Stimulated activated CD4-positive, alpha-beta T cell treated with anti-CD3 and anti-CD28 coated beads, Interleukin-1b, Interleukin-23, amount 100 ng/mL, for 4 hours (primary cell): ENCODE measurements at places on chromosomes 1 and 21.

DNA sequence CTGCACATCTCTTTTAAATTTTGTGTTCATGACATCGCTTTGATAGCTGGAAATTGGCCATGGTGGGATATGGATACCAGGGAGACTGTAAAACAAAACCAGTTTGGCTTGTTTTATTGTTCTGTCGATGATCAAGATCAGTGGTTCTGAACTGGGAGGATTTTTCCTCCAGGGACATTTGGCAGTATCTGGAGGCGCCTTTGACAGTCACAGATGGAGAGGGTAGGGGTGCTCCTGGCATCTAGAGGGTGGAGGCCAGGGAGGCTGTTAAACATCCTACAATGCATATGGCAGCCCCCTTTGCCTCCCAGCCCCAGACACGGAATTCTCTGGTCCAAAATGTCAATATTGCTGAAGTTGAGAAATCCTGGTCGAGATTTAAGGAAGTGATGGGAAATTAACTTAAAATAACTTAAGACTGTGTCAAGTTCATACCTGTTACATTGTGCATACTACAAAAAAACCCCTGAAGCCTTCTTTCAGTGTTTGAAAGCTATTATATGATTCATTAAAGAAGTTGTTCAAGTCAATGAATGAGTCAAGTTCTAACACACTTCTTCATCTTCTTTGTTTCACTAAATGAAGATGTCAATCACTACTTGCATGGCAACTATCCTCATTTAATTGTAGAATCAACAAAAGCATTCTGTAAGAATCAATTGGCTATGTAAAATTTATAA is 150.9 kb downstream of the KCNJ6 start:
- DNase-seq: no peak

DNA sequence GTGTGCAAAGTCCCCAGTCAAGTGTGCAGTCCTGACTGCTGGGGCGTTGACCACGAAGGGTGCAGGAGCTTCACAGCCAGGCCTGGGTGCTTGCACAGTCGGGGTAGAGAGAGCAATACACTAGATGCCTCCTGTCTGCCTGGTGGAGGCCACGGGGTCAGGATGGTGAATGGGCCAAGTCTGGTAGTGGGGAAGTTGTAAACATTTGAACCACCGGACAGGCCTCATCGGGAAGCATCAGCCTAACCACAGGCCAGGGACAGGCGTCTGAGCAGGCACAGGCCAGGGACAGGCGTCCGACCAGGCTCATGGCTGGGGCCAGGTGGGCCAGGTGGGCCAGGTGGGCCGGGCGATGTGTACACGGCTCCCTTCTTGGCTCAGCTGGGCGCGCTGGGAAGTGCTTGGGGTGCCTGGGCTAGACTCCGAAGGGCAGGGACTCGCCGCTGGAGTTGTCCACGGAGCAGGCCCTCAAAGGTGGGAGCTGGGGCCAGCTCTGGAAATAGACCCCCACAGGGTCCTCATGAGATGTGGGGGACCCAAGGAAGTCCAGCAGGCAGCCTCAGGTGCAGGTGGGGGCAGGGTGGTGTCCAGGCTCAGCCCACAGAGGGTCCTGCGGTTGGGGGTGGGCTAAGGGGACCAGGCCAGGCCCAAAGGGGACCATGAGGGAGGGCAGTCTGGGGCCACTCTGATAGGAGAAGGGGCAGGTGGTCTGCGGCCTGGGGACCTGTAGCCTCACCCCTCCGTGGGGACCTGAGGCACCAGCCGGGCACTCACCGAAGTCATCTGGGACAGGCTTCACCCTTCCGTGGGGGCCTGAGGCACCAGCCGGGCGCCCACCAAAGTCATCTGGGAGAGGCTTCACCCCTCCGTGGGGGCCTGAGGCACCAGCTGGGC is 15.0 kb downstream of the COL6A1 start:
- DNase-seq: no peak

DNA sequence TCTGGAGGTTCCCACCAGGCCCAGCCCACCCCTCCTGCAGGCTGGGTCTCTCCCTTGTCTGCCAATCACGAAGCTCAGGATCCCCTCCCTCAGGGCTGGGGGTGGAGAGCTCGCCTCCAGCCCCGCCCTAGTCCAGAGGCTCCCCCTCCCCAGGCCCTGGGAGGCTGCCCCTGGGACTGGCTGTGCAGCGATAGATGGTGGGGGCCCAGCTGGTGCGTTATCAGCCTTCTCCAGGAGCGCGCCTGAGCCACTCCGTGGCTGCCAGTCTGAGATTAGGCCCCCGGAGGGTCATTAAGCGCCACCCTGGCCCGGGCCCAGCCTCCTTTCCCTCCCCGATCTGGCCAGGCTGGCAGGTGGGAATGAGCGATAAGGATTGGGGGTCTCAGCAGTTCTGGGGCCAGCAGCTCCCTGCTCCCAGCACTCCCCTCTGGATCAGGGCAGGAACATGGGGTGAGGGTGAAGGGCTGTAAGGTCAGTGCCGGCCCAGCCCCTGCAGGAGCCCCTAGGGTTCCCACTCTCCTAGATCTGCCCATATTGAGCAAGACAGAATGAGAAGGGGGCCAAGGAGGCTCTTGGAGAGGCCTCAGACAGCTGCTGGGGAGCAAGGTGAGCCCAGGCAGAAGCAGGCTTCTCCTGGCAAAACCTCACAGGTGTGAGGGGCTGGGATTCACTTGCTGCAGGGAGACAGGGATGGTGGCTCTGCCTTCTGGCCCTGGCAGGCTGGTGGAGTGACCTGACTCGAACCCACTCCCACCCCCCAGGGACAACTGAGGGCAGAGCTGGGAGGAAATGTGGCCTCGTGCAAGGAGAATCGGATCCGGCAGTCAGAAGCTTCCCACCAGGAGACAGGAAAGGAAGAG is 8.5 kb downstream of the PDZK1IP1 start:
- DNase-seq: no peak

DNA sequence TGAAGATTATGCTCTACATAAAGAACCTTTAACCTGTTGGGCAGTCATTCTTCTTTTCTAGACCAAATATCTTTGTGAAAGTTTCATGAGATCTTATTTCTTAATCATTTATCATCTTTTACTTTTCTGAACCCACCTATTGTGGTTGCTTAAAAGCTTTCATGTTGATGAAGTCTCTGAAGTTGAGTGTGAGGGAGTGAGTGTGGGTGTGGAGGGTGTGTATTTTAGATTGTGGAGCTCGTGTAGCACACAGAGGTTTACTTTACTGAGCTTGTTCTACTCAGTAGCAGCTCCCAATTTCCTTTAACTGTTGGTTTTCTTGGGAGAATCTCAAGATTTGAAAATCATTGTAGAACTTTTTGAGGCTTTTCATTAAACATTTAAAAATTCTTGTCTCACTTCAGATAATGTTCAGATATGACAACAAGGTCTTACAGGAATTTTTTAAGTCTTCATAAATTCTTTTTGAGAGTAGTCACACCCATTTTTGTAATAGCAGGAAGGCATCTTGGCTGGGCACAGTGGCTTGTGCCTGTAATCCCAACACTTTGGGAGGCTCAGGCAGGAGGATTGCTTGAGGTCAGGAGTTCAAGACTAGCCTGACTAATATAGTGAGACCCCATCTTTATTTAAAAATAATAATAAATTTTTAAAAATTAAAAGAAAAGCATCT is 17.0 kb downstream of the SRRM1 start:
- no peak for DNase-seq

DNA sequence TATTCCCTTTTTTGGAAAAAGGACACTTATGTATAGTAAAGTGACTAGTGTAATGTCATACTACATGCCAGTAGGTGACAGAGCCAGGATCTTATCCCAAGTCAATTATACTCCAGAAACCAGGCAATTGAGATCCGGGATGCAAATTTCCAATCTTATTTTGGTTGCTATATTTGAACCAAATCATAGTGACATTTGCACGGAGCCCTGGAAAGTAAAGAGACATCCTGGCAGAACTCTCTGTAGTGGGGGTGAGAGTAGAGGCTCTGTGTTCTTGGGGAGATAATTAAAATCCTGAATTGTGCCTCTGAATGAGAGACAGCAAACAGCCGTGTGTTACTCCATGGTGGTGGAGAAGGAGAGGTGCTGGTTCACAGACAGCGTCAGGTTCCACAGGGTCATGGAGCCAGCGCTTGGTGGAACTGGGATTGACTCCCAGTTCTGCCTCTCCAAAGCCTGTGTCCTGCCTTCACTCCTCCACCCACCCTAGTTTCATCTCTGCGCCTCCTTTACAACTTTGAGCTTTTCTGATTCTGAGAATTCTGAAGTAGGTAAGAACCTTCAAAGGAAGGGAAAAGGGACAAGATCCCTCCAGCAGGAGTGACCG is 432.3 kb downstream of the PTPRU start:
- DNase-seq: no peak

DNA sequence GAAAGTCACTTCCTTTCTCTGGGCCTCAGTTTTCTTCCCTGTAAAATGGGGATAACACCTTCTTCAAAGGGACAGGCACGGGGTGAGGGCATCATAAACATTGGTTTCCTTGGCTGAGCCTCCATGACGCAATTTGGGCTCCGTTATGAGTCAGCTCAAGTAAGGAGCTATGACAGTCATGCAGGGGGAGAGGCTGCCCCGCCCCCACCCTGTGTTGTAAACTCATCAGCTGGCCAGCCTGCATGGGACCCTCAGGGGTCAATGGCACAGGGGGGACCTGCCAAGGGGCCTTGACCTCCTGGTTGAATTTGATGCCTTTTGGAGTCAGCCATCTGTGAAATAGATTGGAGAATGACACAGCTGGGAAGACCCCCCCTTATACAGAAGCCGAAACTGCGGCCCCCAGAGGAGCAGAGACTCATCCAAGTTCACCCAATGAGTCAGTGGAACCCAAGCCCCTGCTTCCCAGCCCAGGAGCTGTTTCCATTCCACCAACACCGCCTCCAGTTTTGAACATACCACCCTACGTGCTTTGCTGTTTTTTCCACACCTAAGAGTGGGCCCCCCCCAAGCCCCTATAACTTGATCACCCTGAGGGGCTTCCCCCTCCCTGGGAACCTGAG is 36.8 kb upstream of the RUNX3 start:
- DNase-seq: peak; percentile 53

DNA sequence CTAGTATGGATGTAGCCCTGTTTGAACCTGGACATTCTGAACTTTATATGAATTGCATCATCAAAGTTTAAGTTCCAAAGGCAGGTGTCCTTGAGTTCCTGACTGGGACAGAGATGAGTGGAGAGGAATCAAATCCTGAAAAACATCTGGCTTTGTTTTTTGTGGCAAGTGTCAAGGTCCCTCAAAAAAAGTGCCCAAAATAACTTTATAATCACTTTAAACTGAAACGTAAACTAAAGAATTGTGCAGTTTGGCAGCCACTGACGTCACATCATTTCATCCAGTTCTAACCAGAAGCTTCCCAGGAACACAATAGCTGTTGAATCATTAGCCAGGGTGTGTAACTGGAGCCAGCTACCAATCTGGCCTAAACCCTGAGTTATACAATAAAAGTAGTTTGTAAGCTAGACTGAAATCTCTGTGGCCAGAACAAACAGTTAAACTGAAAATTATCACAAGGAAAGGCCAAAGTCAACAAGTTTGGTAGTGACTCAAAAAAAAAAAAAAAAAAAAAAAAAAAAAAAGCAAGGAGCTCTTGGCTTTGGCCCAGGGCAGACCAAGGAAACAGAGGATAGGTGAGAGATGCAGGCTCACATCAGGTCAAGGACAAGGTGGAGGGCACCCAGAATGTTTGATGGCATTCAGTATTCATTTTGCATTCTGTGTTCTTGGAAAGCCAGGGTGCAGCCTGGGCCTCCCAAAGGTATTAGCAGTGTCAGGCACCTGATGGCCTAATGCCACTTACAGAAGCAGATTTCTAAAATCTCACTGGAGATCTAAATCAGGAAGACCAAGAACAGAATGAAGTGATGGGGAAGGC is 74.3 kb downstream of the TNFSF18 start:
- DNase-seq: no peak

GRCh38 chr1:38272515-38272914 is 225.9 kb upstream of the POU3F1 start:
- no peak for DNase-seq

- DNase-seq: no peak
Measured at GRCh38 chr1:246213502-246213901, 293.6 kb downstream of the SMYD3 start.

GRCh38 chr21:43864962-43865539 is at the start of gene AGPAT3:
TSS of gene AGPAT3 (plus strand) at chr21:43865223. CDS start at chr21:43959682, 94,459 bp downstream.
- peak; percentile 32 for DNase-seq

GRCh38 chr21:42159560-42160110 is 59.3 kb upstream of the ABCG1 start:
- no peak for DNase-seq

GRCh38 chr1:244280859-244281258 is 170.8 kb downstream of the ADSS2 start:
- DNase-seq: no peak
